ENCODE measurements at places on chromosomes 4 and X.

DNA sequence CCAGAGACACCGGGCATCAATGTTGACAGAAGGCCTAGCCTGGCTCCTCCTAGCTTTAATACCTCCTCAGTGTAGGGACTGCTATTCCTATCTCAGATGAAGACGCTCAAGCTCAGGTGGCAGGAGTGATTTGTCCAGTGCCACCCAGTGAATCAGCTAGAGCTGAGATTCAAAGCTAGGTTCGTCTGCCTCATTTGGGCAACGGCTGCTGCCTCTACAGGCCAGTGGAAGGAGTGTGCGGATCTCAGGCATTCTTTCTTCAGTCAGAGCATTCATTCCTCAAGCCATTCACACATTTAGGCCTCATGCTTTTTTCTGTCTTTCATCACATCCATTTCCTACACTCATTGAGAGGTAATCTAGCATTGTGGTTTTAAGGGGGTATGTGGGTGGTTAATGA, 7.3 kb downstream of the TSR2 start:
- DNase-seq: no peak

DNA sequence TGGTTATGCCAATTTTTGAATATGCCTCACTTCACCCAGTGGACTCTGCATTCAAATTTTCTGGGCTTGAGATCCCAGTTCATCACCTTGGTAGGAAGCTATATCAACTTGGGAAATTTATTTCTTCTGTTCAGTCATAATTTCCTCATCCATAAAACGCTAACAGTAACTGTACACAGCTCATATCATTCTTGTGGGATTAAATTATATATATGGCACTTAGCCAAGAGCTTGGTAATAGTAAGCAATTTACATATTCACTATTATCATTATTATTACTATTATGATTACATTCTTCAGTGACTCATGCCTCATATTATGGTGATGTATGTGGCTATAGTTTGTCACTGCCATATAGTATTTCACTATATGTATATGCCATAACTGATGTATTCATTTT, 177.6 kb downstream of the CPE start:
- no peak for DNase-seq

GRCh38 chrX:134000260-134001245, 15.2 kb upstream of the GPC3 start:
- DNase-seq: no peak

DNA sequence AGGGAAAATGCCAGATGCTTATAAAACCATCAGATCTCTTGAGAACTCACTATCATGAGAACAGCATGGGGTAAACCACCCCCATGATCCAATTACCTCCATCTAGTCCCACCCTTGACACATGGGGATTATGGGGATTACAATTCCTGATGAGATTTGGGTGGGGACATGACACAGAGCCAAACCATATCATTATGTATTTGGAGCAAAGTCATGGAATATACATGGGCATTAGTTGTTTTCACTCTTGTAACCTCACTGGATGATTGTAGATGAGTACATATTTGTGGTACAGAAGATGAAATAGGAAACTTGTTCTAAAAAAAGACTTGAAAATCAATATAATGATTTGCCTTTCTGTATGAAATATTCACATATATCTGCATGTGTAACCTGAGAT, 674.5 kb upstream of the BOD1L1 start:
- no peak for DNase-seq

- DNase-seq: no peak
Measured at GRCh38 chr4:139849219-139849618, 183.6 kb downstream of the MGST2 start.

Data from foreskin melanocyte (primary cell).